SK-N-SH (cell line): ENCODE measurements at places on chromosomes 5 and 9.

DNA sequence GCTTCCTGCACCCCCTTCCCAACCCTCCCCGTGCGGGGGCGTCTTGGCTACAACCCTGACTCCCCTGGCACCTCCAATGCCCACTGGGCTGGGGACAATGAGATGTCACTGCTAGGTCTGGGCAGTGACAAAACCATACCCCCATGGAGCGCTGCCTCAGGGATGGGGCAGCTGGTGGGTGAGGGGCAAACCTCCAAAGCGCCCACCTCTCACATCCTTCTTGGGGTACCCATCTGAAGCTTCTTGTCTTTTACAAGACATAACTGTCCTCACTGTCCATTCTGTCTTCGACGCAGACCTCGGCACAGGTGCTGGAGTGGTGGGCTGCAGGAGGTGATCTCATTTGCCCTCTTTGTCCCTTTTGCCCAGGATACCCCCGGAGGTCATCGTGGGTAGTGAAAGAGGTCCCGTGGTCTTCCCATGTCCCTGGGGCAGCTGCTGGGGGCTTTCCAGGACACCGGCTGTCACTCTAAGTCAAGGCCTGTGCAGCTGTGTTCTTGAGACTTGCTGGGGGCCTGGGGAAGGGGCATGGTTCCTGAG lies 27.8 kb upstream of the CSF1R start:
- DNase-seq: peak; percentile 36

DNA sequence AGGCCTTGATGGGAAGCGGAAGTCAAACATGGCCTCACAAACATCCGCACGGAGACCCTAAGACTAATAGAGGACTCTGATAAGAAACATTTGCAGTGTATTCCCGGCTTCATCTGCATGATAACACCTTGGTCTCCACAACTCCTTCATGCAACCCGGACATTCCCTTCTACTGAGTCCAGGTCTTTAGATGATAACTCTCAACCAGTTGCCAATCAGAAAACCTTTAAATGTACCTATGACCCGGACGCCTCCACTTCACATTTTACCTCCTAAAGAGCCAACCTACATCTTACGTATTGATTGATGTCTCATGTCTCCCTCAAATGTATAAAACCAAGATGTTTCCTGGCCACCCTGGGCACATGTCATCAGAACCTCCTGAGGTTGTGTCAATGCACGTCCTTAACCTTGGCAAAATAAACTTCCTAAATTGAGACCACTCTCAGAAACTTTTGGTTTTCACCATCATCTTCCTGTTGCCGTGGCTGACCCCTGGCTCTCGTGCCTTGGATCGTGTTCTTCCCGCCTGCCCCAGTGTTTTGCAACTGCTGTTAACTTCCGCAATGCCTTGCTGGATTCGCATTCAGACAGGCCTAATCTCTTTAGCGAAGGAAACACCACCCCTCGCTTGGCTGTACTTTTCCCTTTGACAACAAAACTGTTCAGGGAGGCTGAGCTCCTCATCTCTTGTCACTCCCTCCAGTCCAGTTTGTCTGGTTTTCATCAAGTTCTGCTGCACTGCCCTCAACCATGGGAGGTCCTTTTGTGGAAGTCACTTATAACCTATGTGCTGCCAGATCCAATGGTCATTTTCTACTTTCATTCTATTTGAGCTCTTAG lies 1.1 kb upstream of the DAP start:
- DNase-seq: no peak

DNA sequence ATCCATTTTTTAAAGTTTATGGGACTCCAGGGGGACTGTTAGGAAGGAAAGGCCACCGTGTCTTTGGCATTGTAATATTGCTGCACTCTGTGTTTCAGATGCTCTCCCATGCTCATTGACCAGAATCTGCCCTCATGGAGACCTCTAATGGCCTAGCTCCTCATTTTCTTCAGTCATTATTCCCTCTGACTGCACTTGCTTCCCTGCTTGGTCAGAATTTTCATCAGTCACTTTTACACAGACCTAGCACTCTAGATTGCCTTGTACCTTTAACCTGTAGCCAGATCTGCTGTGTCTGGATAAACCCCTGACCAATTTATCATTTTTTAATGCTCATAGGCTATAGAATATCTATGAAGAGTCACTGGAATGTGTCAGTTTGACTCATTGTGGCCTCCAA lies 155.5 kb upstream of the NUDT12 start:
- no peak for DNase-seq

- DNase-seq: peak; percentile 26
Observed at GRCh38 chr5:39716532-39717028, 291.8 kb upstream of the DAB2 start.

GRCh38 chr9:132978451-132979131 lies at the start of gene GFI1B:
GFI1B (plus strand) TSS chr9:132978694; CDS start chr9:132986679, 7,985 bp downstream.
- peak; percentile 16 for DNase-seq

- no peak for DNase-seq
Observed at GRCh38 chr5:36896476-36896875, 19.9 kb downstream of the NIPBL start.

DNA sequence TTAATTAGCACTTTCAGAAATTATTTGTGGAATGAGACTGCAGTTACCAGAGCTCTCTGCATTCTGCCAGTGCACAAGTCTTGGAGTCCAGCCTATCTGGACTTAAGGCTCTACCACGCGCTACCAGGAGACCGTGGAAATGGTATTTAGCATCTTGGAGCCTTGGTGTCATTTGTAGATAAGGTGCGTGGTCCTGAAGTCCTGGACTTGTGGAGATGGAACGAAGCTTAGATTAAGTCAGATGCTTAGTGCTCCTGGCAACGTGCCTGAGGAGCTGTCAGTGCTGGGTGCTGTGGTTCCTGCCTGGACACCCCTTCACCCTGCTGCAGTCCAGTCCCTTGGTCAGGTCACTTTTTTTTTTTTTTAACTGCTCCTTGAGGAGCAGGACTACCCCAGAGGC lies 59.7 kb downstream of the RCL1 start:
- no peak for DNase-seq

DNA sequence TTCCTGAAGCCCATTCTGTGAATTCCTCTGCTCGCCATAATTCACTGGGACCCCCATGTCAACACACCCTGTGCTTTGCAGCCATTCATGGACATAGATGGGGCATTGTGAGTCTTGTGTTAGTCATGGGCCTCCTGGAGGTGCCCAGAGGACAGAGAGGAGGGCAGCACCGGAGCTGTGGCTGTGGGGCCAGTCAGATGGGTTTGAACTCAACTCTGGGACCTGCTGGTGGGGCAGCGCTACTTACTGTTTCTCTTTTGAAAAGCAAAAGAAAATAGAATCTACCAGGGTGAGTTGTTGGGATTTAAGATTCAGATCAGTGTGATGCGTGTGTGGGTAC lies 11.3 kb upstream of the EXOC3 start:
- no peak for DNase-seq

GRCh38 chr9:137178201-137178938 lies 6.5 kb upstream of the TMEM210 start:
- DNase-seq: no peak

- no peak for DNase-seq
Observed at GRCh38 chr9:79984429-79985067, 412.8 kb downstream of the TLE4 start.

DNA sequence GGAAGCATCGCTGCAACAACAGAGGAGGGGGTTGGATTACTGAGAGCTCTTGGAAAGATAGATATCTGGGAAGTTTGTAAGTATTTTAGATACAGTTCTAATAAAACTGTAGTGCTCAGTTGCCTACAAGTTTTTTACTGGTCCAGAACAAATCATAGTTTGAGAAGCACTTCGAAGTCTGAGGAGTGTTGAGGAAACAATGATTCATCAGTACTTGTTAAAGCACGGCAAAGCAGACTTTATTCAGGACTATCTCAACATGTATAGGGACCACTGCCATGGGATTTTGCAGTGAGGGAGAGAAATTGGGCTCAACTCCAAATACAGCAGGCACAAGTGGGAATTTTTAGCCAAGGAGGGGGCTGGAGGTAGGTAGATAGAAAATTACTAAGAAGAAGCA lies 25.3 kb upstream of the RECK start:
- no peak for DNase-seq

- no peak for DNase-seq
Observed at GRCh38 chr9:130181678-130182380, 9.6 kb downstream of the NCS1 start.

DNA sequence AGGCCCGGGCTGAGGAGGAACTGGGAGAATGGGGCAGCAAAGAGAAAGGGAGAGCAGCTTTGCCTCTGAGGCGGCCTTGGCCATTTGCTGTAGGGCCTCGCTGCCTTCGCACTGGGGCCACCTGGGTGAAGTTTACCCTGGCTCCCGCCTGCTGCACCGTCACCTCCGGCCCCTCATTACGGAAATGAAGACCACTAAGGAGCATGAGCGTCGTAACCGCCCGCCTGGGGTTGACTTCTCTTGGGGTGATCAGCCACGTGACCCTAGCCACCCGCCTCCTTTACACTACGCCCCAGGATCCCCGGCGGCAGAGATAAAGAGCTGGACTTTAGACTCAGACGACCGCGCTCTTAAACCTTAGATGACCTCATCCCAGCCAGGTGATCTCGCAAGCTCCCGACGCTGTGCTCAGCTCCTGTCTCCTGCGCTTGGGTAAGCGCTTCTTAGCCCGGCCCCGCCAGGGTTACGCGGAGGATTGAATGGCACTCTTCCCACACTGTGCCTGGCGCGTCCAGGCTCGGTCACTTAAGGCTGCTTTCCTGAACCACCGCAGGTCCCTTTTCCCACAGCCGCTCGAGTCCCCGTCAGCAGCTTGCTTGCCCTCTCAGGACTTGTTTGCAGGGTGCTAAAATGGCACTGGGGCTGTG lies 107.9 kb upstream of the LARP1 start:
- DNase-seq: no peak

DNA sequence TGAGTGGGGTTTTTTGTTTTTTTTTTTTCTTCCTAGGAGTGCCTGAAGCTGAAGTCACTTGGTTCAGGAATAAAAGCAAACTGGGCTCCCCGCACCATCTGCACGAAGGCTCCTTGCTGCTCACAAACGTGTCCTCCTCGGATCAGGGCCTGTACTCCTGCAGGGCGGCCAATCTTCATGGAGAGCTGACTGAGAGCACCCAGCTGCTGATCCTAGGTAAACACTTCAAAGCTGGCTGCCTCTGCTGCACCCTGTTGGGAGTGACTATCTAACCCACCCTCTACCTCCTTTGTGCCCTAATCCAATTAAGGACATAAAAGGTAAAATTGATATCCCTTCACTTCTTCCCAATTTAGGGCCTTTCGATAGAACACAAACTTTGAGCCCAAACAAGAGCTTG lies 206.8 kb downstream of the SAXO1 start:
- DNase-seq: no peak

DNA sequence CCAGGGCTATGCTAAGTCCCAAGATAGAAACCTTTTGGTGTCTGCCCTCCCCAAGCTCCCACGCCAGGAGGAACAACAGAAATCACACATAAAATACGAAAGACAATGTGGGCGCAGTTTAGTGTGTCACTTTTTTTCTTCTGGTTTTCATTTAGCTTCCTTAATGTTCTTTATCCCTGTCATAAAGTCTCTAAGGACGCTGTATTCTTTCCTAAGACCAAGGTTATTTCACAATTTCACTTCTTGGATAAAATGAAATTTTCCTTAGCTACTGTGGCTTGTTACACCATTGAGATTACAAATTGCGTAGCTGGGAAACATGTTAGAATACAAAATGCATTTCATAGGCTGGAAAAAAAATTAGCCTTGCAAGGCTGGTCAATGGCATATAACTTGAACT lies 85.4 kb downstream of the GLIS3 start:
- DNase-seq: no peak

- no peak for DNase-seq
Observed at GRCh38 chr5:128572051-128572929, 34.2 kb upstream of the FBN2 start.
